A549 treated with GW870086 at 1 μM for 4 hours (cell line): ENCODE measurements at places on chromosomes 5 and 9. TPM values are rescaled to one million over a fixed set of nuclear protein-coding genes. Genes with fewer than 3 reads are reported as not detected.

Gene HTR4
- not detected in 5 replicates for total RNA-seq

Gene TLX3
- total RNA-seq, result not detected in 5 replicates

Gene GRM6
- total RNA-seq, result not detected in 5 replicates

Gene RNF208
- 1.4 to 2.3 TPM (median 1.8 TPM) in 5 replicates for total RNA-seq

Gene DBH
- total RNA-seq, result not detected in 5 replicates

Gene PCDHA9
- 0.02 to 0.07 TPM in 2 of 5 replicates, not detected in the others for total RNA-seq

Gene INSL6
- total RNA-seq, result not detected in 5 replicates

Gene C9orf153
- 0.08 to 0.65 TPM (median 0.17 TPM) in 3 of 5 replicates, not detected in the others for total RNA-seq

Gene C8G
- total RNA-seq, result 0.85 to 2.9 TPM (median 1.4 TPM) in 5 replicates

Gene PKN3
- total RNA-seq, result 13.4 to 17.1 TPM (median 14.7 TPM) in 5 replicates

Gene CCDC180
- total RNA-seq, result 0.54 to 0.94 TPM (median 0.72 TPM) in 5 replicates

Gene SLC25A51
- total RNA-seq, result 17.6 to 21.0 TPM (median 20.1 TPM) in 5 replicates
